ENCODE measurements at places on chromosomes 2 and 18.
A peak's percentile ranks its signal among the peaks of the same experiment; 100 is the strongest.

DNA sequence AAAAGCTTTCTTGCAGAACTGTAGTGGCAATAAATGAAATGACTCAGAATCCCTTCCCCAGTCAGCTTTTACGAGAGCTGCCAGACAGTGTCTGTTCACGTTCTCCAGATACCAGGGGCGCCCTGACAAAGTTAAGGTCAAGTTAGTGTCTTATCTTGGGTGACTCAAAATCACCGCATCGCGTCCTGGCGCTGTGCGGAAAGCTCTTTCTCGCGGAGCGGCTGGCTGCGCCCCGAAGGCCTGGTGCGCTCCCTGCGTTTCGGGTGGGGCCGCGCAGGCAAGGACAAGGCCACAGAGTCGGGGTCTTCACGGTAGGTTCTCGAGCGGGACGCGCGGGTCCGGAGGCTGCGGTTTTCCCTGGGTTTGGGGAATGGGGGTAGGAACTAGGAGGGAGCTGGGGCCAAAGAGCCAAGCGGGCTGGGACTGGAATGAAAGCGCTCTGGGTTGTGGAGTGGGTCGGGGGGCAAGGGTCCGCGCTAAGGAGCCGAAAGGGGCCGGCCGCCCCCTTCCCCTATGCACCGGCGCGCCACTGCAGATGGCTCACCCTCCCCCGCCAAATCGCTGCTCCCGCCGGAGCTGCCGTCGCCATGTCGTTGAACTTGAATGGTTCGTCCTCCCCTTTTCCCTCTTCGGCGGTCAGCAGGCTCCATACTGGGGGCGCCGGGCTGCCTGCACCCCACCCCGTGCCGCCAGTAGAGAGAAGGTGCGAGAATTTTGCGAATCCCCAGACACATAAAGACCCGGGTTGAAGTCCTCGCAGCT is 2.6 kb upstream of the HOXD11 start:
- DNase-seq = peak; percentile 51

GRCh38 chr18:69161383-69162028 is 239.2 kb upstream of the DOK6 start:
- peak; percentile 80 for DNase-seq

DNA sequence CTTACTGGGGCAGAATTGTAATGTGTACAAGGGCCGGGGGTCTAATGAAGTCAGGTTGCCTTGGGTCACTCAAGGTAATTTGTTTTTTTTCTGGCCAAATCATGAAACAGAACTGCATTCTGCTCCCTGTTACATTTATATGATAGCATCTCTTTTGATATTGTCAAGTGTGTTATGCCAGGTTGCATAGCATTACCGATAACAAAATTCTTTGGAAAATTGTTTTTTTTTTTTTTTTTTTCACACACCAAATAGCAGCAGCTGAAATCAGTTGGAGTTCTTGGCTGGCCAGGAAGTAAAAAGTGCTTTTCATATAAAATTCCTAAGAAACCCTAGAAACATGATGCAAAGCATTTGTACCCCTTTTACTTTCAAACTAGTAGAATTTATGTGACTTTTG is 282.6 kb upstream of the FN1 start:
- DNase-seq = no peak

- no peak for DNase-seq
These were observed 1003.3 kb downstream of the DSC3 start for GRCh38 chr18:30039201-30039600.

DNA sequence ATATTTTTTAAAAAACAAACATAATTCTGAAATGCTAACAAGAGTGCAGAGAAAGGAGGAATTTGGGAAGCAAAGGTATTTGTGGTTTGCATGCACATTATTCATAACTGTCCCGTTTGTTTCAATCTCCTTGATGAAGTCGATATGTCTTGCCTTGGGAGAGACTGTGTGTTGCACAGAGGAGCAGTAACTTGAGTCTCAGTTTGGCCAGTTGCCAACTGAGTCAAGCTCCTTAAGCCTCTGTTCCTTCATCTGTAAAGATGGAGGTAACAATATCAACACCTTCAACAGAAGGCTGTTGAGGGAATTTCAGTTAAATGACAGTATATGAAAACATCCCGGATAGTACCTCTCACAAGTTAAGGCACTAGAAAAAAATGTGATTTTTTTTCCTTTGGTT is 226.2 kb downstream of the ASXL3 start:
- peak; percentile 71 for DNase-seq

- no peak for DNase-seq
These were observed 17.9 kb downstream of the PCARE start for GRCh38 chr2:29056452-29056851.

- DNase-seq = no peak
These were observed 213.0 kb downstream of the RNF152 start for GRCh38 chr18:61679836-61680235.

DNA sequence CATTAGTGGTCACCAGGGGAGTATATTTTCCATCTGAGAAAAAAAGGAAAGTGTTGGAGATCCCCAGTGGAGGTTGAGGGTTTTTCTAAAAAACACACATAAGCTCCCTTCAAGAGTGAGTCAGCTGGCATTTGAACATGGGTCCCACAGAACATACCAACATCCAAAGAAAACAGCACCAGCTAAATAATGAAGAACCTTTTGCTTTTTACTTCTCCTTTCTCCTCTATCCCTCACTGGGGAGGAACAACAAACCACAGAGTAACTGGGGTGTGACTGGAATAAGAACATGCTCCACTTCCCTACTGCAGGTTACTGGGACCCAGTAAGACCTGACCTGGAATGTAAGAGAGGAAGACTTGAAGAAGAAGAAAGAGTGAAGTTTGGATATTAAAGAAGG is 56.5 kb upstream of the RAPH1 start:
- peak; percentile 36 for DNase-seq

DNA sequence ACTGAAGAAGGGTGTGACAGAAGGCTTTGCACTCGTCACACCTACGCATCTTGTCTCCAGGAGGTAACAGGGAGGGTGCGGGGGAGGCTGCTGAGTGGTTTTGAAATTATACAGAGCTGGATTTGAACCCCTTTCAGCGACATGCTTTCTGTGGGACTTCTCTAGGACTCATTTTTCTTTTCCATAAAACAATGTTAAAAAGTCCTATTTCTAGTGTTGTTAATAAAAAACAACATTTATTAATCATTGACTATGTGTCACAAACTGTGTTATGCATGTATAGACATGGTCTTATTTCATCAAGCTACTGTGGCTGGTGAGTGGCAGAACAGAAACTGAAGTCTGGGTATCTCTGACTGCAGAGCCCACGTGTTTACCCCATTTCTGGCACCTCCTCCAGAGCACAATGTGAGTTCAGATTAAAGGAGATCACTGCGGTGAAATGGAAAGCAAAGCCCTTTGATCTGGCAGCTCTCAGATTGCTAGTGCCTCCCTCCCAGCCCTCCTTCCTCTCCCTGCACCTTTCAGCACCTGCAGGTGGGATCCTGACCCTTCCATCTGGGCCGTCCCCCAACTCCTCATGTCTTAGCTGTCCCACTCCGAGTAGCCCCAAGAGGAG is 315.5 kb upstream of the MYT1L start:
- DNase-seq = no peak

- peak; percentile 33 for DNase-seq
These were observed 93.8 kb downstream of the NRP2 start for GRCh38 chr2:205776139-205776538.

DNA sequence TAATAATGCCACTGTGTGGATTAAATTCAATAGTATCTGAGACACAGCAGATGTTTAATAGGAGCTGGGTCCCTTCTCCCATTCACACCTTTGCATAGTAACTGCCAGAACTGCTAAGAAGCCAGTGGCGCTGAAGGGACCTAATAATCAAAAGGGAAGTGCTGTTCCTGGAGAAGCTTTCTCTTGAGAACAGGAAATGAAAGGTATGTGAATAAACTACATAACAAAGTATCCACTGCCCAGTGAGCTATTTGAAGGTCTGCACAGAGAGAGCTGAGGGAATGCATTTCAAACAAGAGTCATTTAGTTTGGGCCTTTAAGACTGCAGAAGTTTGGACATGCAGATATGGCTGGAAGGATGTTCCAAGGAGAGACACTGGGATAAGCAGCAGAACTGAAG is 56.1 kb upstream of the KIDINS220 start:
- no peak for DNase-seq

GRCh38 chr2:185181901-185182300 is 556.7 kb upstream of the FSIP2 start:
- no peak for DNase-seq

DNA sequence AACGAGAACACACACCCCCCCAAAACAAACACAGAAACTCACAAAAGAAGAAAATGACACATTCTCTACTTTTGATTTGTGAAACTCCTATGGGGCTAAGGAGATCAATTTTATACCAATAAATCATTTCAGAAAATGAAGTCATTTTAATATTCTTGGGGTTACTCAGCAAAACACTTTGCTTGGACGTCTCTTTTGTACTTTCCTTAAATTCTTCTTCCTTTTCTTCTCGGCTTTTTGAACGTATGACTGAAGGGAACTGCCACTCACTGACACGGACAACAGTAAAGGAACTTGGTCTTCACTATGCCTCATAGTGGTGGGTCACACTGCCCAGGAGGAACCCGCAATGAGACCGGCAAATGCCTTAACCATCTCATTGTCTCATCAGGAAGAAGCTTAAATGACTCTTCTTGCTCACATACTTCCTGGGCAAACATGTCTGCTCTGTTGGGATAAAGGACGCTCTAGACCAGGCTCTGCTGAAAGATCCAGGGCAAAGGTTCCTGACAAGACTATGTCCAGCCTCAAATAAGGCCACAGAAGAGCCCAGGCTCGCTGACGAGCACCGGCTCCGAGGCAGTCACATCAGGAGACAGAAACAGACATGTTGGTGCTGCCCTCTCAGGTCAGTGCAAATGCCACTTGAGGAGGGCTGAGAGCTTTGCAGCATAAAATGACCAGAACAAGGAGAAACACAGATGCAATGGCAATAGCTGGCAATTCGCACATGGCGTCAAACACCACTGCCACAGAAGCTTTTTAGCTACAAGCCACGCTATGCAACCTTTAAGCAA is 205.5 kb downstream of the TGIF1 start:
- DNase-seq = no peak

GRCh38 chr2:19357402-19358241 is 801 bp downstream of the OSR1 start:
- DNase-seq = peak; percentile 34

DNA sequence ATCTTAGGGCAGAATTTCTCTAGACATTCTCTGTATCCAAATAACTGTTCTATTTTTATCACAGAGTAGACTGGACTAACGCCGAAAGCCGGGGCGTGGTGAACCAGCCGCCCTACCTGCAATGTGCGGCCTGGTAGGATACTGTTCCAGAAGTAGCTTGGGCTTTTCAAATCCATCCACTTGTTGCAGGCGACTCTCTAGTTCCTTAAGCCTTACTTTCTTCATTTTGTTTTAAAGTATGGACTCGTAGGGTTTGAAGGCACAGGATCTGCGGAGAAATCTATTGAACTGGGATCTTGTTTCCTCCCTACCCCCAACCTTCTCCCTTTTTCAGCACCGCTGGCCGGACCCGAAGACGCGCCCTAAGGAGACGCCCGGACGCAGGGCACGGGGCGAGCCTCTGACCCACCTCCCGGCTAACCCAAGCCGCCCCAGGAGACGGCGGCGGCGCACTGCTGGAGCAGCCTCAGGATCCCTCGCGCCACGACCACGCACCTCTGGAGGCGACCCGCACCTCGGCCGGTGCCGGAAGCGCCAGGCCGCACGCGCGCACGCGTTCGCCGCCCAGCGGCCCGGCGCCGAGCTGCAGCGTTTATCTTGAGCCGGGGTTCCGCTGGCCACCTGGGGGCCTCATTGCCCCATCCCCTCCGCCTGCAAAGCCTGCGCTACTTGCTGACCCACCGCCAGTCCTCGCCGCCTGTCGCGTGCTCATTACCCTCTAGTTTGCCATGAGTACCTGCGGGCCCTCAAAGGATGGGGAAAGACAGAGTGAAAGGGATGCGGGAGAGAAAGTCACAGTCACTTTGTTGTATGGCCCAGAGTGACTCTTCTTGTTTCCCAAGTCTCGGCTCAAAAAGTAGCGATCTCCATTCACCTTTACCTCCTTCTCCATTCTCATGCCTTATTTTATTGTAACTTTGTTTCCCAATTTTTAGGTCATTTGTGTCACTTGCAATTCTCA is at the start of gene METTL5:
Gene METTL5, minus strand, starts transcription at position 533 of the 961 bp plus-strand sequence. Its CDS starts 308 bp downstream, at position 225.
- peak; percentile 78 for DNase-seq

DNA sequence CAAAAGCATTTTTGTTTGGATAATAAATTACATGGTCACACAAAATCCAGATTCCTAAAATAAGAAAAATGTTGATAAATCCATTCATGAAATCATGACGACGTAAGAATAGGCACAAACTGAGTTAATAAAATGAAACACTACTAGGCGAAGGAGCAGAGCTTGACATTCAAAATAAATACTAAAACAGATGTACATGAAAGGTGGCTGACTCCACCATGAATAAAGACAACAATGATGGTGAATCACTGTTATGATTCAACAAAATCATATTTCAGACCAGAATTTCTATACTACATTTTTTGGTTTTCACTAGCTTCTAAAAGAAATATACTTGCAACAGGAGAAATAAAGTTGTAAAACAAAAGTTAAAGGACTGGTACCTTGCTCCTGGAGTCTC is 122.0 kb upstream of the RNU4ATAC start:
- DNase-seq = no peak

DNA sequence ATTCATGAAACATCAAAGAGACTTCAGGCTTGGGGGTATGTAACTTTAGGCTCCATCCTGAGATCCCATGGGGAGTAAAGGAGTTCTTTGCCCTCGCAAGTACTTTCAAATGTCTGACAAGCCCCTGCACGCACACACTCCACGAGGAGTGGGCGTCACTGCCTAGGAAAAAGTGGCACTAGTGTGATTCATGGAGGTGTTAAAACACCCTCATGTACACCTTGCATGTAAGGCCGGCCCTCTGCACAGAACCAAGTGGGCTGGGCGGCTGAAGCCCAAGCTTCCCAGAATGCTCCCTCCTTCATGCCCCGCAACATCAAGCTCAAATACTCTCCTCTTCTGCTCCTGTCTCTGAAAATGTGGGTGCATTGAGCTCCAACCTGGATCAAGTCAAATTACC is 7.8 kb downstream of the HS1BP3 start:
- DNase-seq = no peak

- DNase-seq = peak; percentile 42
These were observed 1.5 kb downstream of the EXOC6B start for GRCh38 chr2:72824224-72824842.

DNA sequence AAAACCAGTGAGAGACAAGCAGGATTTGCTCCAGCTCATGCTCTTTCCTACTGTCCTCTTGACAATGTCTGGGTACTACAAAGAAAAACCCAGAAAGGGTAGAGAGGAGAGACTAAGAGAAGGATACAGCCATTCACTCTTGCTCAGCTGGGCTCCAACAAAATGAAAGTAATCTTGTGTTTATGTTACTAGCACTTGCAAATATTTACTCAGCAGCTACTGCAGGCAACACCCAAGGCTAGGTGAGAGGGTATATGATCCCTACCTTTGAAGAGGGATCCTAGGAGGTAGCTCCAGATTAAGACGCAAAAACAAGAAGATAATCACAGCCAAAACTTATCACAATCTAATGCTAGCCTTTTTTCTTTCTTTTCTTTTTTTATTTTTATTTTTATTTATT is 329.6 kb upstream of the ACVR2A start:
- no peak for DNase-seq

- DNase-seq = no peak
These were observed 13.1 kb upstream of the ACTR3 start for GRCh38 chr2:113876503-113877387.

Measured in fibroblast of skin of scalp (primary cell).